ENCODE measurements at places on chromosomes 7 and 10. TPM values are rescaled to one million over a fixed set of nuclear protein-coding genes. Genes with fewer than 3 reads are reported as not detected.

- no peak for DNase-seq
Measured at GRCh38 chr7:155168597-155169480, 98.7 kb downstream of the HTR5A start.

GRCh38 chr7:129748356-129749109 lies 137.0 kb downstream of the NRF1 start:
- DNase-seq, result no peak

- DNase-seq, result no peak
Measured at GRCh38 chr7:8259586-8260222, 2.3 kb downstream of the ICA1 start.

- DNase-seq, result no peak
Measured at GRCh38 chr7:97018126-97018601, 6.5 kb downstream of the DLX5 start.

DNA sequence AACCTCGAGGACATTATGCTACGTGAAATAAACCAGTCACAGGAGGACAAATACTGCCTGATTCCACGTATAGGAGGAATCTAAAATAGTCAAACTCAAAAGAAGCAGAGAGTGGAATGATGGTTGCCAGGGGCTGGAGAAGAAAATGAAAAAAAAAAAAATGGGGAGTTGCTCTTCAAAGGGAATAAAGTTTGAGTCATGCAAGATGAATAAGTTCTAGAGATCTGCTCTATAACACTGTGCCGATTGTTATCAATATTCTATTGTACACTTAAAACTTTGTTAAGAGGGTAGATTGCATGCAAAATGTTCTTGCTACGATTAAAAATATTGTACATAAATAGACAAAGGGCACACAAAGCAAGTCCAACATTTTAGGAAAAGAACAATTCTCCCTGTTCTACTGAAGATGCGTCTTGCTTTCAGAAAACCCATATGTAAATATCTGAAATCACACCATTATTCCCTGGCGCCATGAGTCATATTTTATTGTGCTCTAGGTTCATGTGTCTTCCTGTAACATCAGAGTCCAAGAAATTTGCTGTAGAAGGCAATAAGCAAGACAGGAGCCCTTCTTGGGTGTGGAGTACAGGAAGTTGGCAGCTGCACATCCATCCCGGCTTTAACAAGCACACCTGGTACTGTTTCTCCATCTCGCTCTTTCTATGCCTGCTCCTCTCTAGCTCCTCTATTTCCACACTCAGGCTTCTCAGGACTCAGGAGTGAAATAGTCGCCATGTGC lies 145.9 kb downstream of the GFRA1 start:
- no peak for DNase-seq

- no peak for DNase-seq
Measured at GRCh38 chr10:74852381-74852780, 26.0 kb downstream of the KAT6B start.

DNA sequence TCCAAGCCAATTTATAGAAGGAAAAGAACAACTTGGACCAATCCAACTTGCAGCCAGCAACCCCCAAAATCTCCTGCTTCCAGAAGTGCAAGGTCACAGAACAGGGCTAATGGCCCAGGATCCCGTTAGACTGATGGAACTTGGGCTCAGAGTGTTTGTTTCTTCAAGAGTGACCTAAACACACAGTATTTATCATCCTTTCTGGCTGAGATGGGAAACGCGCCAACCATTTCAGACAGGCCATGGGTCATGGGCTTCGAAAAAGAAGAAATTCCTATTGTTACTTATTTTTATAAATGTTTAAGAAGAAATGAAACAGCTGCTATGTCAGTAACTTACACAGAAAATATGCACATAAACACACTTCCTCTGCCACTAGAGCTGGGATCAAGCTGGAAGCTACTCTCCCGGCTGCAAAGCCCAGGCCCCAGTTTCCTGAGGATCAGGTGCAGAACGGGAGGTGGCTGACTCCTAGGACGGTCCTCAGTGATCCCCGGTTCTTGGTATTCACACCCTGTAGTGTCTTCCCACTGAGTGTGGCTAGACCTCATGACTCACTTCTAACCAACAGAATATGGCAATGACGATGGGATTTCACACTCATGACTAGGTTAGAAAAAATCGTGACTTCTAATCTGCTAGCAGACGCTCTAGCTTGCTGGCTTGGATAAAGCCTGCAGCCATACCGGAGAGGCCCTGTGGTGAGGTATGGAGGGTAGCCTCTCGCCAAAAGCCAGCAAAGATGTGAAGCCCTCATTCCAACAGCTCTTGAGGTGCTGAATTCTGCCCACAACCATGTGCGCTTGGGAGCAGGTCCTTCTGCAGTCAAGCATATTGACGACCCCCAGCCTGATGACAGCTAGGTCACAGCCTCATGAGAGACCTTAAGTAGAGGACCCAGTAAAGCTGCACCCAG lies 60.2 kb downstream of the CHST15 start:
- DNase-seq, result no peak

GRCh38 chr7:96471606-96472005 lies 149.7 kb upstream of the SLC25A13 start:
- no peak for DNase-seq

DNA sequence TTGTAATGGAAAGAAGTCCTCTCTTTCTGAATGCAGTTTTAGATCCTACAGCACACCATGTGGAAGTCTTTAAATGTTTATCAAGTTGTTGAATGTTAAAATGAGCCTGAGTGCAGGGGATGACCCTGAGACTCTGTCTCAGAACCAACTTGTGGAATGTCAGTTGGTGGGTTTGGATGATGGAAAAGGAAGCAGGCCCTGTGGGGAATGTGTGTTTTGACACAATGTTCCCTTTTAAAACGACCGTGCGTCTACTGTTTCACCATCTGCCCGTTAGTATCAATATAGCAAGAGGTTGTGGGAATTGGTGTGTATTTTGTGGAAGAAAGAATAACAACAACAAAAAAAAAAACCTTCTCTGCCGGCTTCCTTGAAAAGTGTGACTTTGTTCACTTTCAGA lies 8.3 kb downstream of the DYNC1I1 start:
- no peak for DNase-seq

DNA sequence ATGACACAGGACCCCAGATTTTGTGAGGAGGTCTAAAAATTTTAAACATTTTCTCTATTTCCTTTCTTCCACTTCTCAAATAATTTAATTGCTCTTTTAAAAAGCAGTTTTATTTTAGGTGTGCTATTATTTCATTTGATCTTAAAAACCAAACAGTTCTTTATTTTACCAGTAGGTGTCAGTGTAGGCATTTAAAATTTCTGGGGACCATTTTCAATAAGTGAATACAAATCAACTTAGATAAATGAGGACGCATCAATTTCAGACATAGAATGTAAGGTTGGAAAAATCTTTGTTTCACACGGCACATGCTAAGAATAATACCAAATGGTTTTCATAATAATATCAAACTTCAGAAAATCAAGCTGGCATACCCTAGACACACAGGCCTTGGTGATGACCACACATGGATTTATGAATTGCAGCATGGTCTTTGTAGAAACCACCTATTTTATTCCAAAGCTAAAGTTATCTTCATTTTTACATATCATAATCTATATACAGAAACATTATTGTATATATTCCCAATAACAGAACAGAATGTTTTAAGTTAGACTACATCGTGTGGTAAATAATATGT lies 127.6 kb upstream of the SLC26A5 start:
- DNase-seq, result no peak

GRCh38 chr10:21144047-21144446 lies 246.9 kb upstream of the NEBL start:
- no peak for DNase-seq

DNA sequence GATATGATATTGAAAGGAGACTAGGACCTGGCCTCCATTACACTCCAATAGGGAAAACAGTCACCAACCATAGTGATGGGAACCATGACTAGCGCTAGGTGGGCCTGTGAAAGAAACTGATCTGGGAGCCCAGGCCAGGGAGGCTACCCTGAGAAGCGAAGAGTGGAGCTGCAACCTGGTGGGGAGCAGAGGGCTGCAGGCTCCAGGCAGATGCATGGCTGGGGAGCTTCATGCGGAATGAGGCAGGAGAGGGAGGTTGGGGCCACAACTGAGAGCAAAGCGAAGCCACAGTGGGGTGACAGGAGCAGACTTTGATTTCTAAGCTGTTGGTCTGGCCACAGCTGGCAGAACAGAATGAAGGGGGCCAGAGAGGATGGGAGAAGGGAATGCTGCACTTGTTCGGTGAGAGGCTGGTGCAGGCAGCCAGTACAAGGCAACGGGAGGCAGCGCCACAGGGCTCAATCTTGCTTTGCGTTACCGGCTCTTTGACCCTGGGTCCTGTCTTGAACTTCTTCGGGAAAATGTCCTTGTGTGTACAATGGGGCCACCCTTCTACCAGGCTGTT lies 88.4 kb downstream of the TACC2 start:
- DNase-seq, result no peak

DNA sequence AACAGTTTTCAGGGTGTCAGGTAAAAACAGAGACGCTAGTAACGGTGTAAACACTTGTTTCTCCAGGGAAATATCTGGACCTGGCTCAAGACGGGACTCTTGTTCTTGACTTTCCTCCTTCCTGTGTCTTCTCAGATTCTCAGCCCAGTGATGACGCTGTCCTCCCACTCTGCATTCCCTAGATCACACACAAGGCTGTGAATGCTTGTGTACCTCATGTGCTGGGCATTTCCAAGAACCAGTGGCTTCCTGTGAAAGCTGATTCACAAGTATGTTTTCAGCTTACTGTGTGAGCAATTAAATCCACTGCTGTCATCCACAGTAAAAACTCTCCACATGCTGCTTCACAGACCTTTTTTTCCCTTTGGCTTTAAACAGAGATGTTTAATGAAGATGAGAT lies 193.8 kb upstream of the DPP6 start:
- no peak for DNase-seq

GRCh38 chr10:109457302-109457638 lies 466.0 kb downstream of the XPNPEP1 start:
- no peak for DNase-seq

DNA sequence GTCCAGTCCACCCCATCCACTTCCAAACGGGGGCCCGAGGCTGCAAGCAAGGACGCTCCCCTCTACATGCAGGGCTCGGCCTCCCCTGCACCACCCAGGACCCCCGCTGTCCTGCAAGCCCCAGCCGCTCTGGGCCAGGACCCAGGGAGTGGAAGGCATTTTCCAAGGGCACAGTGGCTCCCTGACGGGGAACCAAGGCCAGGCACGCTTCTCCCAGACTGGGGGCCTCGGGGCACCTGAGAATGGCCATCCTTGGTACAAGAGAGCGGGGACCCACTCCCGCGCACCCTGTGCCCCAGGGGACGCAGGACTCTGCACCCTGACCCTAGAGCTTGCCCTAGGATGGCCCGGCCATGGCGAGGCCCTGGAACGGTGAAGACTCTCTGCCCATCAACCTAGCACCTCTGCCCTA lies 545 bp upstream of the AKR1E2 start:
- no peak for DNase-seq

DNA sequence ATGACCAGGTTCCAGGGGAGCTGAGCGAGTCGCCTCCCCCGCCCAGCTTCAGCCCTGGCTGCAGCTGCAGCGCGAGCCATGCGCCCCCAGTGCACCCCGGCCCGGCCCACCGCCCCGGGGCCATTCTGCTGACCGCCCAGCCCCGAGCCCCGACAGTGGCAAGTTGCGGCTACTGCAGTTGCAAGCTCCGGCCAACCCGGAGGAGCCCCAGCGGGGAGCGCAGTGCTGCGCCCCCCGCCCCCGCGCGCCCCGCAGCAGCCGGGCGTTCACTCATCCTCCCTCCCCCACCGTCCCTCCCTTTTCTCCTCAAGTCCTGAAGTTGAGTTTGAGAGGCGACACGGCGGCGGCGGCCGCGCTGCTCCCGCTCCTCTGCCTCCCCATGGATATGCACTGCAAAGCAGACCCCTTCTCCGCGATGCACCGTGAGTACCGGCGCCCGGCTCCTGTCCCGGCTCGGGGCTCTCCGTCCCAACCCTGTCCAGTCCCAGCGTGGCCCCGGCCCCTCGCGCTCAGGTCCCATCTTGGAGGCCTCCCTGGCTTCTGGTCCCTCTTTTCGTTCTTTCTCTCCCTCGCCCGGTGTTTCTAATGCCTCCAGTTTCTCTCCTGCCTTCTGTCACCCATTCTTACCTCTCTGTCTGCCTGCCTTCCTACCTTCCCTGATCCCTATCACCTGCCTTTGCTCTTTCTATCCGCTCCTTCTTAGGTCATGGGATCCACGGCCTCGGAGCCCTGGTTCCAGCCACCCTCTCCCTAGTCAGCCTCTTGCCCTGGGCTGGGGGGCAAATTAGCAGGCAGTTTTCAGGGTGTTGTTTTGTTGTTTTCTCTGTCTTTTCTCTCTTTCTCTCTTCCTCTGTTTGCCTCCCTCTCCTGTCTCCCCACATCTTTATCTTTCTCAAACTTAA lies 751 bp downstream of the PAX2 start:
- no peak for DNase-seq

- peak; percentile 3 for DNase-seq
Measured at GRCh38 chr7:157426463-157427301, 89.9 kb downstream of the DNAJB6 start.

GRCh38 chr10:89342206-89342958 lies 14.6 kb downstream of the IFIT3 start:
- DNase-seq, result no peak

COL26A1 gene
- total RNA-seq, result not detected

CTAGE8 gene
- 1.9 TPM for total RNA-seq

NRP1 gene
- total RNA-seq, result 0.21 TPM

COG5 gene
- total RNA-seq, result 35.5 TPM

CTBP2 gene
- 0.21 TPM for total RNA-seq

JMJD1C gene
- total RNA-seq, result 41.5 TPM

SPDYE9 gene
- not detected for total RNA-seq

MSS51 gene
- total RNA-seq, result 2.4 TPM

UTF1 gene
- total RNA-seq, result not detected

ITPRID1 gene
- total RNA-seq, result not detected

XRCC2 gene
- 23.6 TPM for total RNA-seq

Measured in activated CD4-positive, alpha-beta T cell treated with anti-CD3 and anti-CD28 coated beads for 36 hours (primary cell).